ENCODE measurements at places on chromosomes 13 and 19.

DNA sequence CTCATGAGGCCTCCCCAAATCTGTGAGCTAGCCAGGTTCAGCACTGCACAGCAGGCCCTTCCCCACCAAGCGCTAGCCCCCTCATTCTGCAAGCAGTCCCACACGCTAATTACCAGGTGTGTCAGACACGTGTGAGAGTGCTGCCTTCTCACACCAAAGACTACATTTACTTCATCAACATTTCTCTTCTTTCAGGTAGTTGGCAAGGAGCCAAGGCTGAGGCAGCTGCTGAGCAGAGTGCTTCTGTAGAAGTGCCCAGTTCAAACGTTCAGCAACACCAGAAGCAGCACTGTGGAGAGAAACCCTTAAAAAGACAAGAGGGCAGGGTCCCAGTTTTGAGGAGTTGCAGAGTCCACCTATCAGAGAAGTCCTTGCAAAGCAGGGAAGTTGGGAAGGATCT is 6.4 kb downstream of the ZNF773 start:
- no peak overlapping the region for H3K4me3 ChIP-seq
- no peak overlapping the region for H3K27ac ChIP-seq
- no peaks in the 10 kb centered on the region for H3K27me3 ChIP-seq
- peaks cover 48% of the 10 kb centered on the region for H3K36me3 ChIP-seq
- DNase-seq, result no peak

DNA sequence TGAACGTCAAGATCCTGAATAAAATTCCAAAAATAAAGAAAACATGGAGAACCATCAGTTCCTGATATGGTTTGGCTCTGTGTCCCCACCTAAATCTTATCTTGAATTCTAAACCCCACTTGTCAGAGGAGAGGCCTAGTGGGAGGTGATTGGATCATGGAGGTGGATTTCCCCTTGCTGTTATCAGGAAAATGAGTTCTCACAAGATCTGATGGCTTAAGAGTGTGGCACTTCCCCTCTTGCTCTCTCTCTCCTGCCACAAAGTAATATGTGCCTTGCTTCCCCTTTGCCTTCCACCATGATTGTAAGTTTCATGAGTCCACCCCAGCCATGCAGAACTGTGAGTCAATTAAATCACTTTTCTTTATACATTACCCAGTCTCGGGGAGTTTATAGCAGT is 827.4 kb downstream of the GPC5 start:
- no peaks in the 10 kb centered on the region for H3K36me3 ChIP-seq
- no peak overlapping the region for H3K27ac ChIP-seq
- no peak overlapping the region for H3K4me3 ChIP-seq
- no peaks in the 10 kb centered on the region for H3K27me3 ChIP-seq
- DNase-seq, result no peak

DNA sequence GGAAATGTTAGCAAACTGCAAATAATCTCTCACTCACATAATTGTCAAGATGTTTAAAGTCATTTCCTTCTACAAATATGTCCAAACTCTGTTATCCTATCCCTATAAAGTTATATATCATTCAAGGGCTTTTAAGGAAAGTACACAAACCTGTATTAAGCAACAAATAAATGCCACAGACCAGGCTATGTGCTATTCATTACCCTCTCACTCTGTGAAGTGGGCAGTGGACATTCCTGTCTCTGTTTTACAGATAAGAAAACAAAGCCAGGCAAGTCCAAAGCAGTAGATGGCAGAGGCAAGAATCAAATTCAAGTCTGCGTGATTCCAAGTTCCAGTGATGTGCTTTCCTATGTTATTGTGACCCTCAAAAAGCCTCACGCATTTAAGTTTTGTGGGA is 140.6 kb downstream of the LHFPL6 start:
- H3K4me1 ChIP-seq, result no peaks in the 10 kb centered on the region
- H3K27ac ChIP-seq, result peak overlapping the region; percentile 15
- no peak for DNase-seq

DNA sequence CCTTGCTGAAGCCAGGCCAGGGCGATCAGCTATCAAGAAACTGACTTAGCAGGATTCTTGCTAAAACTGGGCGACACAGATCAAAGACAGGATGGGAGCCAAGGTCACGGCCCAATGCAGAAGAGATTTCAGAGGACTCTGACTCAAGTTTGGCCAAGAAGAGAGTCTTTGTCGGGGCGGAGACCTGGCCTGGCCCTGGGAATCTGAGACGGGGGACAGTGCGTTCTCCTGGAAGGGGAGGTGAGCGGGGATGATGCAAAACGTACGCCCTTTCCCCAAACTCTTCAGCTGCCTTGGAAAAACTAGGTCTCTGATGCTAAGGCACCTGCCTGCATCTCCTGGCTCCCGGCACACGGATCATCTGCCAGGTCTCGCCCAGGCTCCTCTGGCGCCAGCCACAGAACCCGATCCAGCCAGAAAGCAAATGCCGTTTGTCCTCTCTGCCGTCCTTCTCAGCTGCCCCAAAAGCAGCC is 9.8 kb downstream of the MVB12A start:
- H3K36me3 ChIP-seq, result no peaks in the 10 kb centered on the region
- no peaks in the 10 kb centered on the region for H3K4me1 ChIP-seq
- no peak overlapping the region for H3K27ac ChIP-seq
- no peak for DNase-seq
